ENCODE measurements at places on chromosomes 2 and 18. TPM values are rescaled to one million over a fixed set of nuclear protein-coding genes. Genes with fewer than 3 reads are reported as not detected.

- DNase-seq, result no peak
- no peaks in the 10 kb centered on the region for H3K27me3 ChIP-seq
- no peak overlapping the region for H3K4me3 ChIP-seq
- H3K4me1 ChIP-seq, result no peaks in the 10 kb centered on the region
Observed at GRCh38 chr2:36634981-36635597, 37.1 kb upstream of the FEZ2 start.

GRCh38 chr2:144632809-144633208, 112.9 kb upstream of the ZEB2 start:
- DNase-seq, result no peak
- H3K27ac ChIP-seq, result no peak overlapping the region
- no peak overlapping the region for H3K4me3 ChIP-seq
- H3K36me3 ChIP-seq, result no peaks in the 10 kb centered on the region
- H3K4me1 ChIP-seq, result no peaks in the 10 kb centered on the region

DNA sequence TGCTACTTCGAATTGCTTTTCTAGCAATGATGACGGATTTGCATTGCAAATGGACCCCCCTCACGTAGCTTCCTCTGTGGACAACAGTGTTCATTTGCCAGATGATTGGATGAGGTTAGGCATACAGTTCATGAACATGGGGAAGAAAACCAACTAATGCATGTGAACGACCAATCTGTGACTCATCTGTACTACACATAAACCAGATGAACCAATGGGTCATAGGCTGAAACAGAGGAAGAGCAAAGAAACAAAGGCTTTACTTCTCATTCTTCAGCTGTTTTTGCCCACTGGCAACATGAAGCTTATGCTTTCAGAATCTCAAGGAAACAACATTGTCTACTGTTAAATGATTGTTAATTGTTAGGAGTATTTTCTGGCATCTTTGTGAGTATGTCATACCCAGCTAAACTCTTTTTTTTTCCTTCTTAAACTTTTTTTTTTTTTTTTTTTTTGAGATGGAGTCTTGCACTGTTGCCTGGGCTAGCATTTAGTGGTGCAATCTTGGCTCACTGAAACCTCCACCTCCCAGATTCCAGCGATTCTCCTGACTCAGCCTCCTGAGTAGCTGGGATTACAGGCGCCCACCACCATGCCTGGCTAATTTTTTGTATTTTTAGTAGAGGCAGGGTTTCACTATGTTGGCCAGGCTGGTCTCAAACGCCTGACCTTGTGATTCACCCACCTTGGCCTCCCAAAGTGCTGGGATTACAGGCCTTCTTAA, 35.5 kb downstream of the EFEMP1 start:
- H3K4me3 ChIP-seq, result no peak overlapping the region
- H3K27ac ChIP-seq, result no peak overlapping the region
- no peak for DNase-seq
- H3K4me1 ChIP-seq, result no peaks in the 10 kb centered on the region

DNA sequence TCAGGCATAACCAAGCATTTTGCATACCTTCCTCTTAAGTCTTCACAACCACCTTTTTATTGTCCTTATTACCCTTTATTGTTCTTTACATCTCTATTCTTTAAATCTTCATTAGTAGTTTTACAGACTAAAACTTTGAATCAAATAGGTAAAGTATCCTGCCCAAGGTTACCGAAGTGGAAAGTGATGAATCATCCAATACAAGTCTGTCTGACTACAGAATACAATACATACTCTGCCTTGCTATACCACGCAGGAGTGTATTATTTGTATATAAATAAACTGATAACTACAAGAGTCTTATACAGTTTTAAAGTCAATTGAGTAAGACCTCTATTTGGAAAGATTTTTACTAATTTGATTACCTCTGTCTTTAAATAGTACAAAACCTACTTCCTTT, 196.0 kb downstream of the ZEB2 start:
- H3K27me3 ChIP-seq, result no peaks in the 10 kb centered on the region
- no peaks in the 10 kb centered on the region for H3K36me3 ChIP-seq
- no peak overlapping the region for H3K4me3 ChIP-seq
- peaks cover 7% of the 10 kb centered on the region for H3K4me1 ChIP-seq
- H3K27ac ChIP-seq, result no peak overlapping the region
- no peak for DNase-seq

- H3K27me3 ChIP-seq, result no peaks in the 10 kb centered on the region
- no peak overlapping the region for H3K27ac ChIP-seq
- DNase-seq, result no peak
- H3K4me1 ChIP-seq, result peaks cover 15% of the 10 kb centered on the region
- H3K36me3 ChIP-seq, result no peaks in the 10 kb centered on the region
- no peak overlapping the region for H3K4me3 ChIP-seq
Observed at GRCh38 chr2:85158559-85159273, 25.5 kb downstream of the TCF7L1 start.

DNA sequence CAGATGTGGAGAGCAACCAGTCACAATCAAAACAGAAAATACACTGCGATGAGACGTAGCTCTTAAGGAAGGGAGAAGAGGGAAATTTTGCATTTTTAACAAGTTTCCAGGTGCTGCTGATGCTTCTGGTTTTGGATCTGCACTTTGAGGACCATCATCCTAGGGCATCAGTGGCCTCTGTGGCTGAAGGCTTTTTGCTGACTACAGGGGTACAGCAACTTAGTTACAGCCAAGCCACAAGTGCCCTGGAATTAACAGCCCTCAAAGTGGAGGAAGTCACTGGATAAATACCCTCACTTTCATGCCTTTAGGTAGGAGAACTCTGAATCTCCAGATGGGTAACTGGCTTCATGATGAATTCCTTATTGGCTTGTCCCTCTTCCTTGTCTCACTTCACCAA, 700.9 kb downstream of the TMEM182 start:
- no peak overlapping the region for H3K4me3 ChIP-seq
- no peaks in the 10 kb centered on the region for H3K36me3 ChIP-seq
- no peak overlapping the region for H3K27ac ChIP-seq
- no peak for DNase-seq
- no peaks in the 10 kb centered on the region for H3K4me1 ChIP-seq
- H3K27me3 ChIP-seq, result no peaks in the 10 kb centered on the region

GRCh38 chr18:75208155-75208835, 644 bp downstream of the PTGR3 start:
- peaks cover 20% of the 10 kb centered on the region for H3K4me1 ChIP-seq
- peak overlapping the region; percentile 97 for H3K4me3 ChIP-seq
- H3K27ac ChIP-seq, result peak overlapping the region; percentile 89
- H3K36me3 ChIP-seq, result no peaks in the 10 kb centered on the region

CD226 gene
- 0.21 TPM for total RNA-seq

EN1 gene
- not detected for total RNA-seq

IL36B gene
- total RNA-seq, result not detected
